ENCODE measurements at places on chromosomes 7 and 10. TPM values are rescaled to one million over a fixed set of nuclear protein-coding genes. Genes with fewer than 3 reads are reported as not detected.

TMEM225B gene
- not detected for total RNA-seq

AQP1 gene
- not detected for total RNA-seq

PGAM2 gene
- 8.7 TPM for total RNA-seq

NME8 gene
- total RNA-seq, result not detected
